Memory B cell (primary cell): ENCODE measurements at places on chromosomes 11 and 22.
A peak's percentile ranks its signal among the peaks of the same experiment; 100 is the strongest.

GRCh38 chr11:44065841-44066731, at the start of gene ACCS:
ACCS (plus strand) TSS chr11:44066270; CDS start chr11:44067628, 1,358 bp downstream.
- peak; percentile 84 for DNase-seq

- DNase-seq, result peak; percentile 78
Measured at GRCh38 chr11:35138943-35139721, at the start of gene CD44. CD44 (plus strand) TSS chr11:35139171; CDS start chr11:35139304, 133 bp downstream.

- no peak for DNase-seq
Measured at GRCh38 chr22:21457023-21457787, 10.0 kb upstream of the TMEM191C start.

- no peak for DNase-seq
Measured at GRCh38 chr11:80515097-80515496, 1074.3 kb upstream of the TENM4 start.

GRCh38 chr11:75055511-75055910, 41.2 kb downstream of the OR2AT4 start:
- DNase-seq, result no peak

DNA sequence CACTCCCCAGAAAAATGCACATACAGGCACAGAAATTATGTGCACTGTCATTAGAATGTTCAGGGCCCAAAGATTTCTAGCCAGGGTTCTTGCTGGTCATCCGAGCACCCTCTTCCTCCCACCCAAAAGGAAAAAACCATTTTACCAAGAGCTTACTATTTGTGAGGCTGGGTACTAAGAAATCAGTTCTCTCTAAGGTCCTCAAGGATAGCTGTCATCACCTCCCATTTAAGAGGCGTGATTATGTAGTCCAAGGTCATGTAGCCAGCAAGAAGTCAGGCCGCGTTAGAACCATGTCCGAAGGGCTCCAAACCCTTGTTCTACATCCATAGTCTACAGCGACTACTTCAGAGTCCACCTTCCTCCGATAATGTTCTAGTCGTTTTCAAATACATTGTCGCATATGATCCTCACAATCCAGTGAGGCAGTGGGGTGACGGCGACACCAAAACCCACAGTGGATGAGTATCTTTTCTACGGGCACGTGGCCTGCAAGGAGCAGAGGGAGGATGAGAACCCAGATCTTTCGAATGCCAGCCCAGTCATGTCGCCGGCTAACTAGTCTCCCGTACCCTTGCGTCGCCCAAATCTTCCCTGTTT, 634 bp downstream of the TIMM8B start:
- DNase-seq, result no peak

DNA sequence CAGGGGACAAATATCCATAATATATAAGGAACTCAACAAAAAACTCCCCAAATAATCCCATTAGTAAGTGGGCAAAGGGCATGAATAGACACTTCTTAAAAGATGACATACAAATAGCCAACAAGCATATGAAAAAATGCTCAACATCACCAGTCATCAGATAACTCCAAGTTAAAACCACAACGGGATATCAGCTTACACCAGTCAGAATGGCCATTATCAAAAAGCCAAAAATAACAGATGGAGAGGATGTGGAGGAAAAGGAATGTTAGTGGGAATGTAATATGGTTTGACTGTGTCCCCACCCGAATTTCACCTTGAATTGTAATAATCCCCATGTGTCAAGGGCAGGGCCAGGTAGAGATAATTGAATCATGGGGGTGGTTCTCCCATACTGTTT, 350.1 kb downstream of the GUCY1A2 start:
- DNase-seq, result no peak

- DNase-seq, result no peak
Measured at GRCh38 chr11:23310276-23310675, 450.0 kb upstream of the CCDC179 start.
